ENCODE measurements at places on chromosomes 7 and 10. TPM values are rescaled to one million over a fixed set of nuclear protein-coding genes. Genes with fewer than 3 reads are reported as not detected.

The EGR2 gene
- total RNA-seq = 0.03 TPM

The FEZF1 gene
- total RNA-seq = not detected

The IL6 gene
- total RNA-seq = 0.28 TPM

The POLR2J gene
- 69.9 TPM for total RNA-seq

DNA sequence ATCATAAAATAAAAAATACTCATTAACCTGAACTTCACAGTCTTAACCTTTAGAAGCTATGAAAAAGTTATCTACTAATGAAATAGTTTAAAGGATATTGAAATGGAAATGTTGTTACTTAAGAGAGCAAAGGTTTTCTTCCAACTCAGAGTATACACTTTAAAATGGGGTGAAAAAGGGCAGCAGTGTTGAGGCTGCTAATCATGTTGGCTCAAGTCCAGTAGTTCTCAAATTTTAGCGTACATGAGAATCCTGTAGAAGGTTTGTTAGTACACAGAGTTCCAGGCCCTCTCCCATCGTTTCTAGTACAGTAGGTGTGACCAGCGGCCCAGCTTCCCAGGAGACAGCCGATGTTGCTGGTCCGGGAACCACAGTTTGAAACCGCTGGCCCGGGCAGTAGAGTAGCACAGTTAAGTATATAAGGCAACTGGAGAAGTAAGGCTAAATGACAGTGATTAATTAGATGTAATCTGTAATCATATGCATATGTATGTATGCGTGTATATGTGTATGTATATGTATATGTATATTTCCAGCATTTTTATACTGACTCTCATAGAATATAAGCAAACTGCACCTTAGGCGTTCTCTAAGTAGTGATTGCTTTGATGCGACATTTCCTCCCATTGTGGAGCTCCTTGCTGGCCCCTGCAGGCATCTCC lies 147.2 kb upstream of the PRR15 start:
- DNase-seq = no peak

DNA sequence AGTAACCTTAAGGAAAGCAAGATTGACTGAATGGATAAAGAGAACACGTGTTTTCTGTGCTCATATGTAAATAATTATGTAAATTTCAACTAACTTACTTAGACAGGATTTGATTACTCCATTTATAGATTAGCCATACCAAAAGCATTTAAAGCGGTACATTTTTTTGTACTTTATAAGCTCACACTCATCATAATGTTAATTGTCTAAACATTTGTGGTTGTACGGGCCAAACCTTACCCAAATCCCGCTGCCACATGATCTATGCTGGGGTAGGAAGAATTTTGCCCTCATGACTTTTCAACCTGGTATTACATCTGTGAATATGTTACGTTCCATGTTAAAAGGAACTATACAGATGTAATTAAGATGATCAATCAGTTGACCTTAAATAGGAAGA lies 29.1 kb downstream of the MKX start:
- no peak for DNase-seq

- DNase-seq = peak; percentile 34
These were observed 16.1 kb upstream of the IMPDH1 start for GRCh38 chr7:128425850-128426249.

GRCh38 chr10:43284341-43284910 lies 17.6 kb upstream of the RASGEF1A start:
- peak; percentile 29 for DNase-seq

DNA sequence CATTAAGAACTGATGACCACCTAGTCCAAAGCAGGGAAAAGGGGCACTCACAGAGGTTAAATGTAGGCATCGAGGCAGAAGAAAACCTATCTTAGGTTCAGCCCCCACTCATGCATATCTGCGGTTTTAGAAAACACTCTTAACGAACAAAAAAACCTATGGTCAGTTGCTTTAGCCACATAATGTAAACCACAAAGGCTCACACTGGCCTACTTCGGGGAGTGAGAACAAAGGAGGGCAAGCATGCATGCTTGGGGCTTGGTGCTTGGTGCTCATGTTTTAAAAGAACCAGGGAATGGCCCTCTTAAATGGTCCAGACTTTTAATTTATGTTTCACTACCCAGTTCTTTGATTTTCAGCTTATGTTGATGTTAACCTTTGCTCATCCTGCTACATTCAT lies 14.2 kb downstream of the INSYN2A start:
- no peak for DNase-seq

- no peak for DNase-seq
These were observed 247.7 kb upstream of the CNTNAP2 start for GRCh38 chr7:145868935-145869334.

GRCh38 chr10:51965451-51965850 lies 266.1 kb upstream of the CSTF2T start:
- no peak for DNase-seq

DNA sequence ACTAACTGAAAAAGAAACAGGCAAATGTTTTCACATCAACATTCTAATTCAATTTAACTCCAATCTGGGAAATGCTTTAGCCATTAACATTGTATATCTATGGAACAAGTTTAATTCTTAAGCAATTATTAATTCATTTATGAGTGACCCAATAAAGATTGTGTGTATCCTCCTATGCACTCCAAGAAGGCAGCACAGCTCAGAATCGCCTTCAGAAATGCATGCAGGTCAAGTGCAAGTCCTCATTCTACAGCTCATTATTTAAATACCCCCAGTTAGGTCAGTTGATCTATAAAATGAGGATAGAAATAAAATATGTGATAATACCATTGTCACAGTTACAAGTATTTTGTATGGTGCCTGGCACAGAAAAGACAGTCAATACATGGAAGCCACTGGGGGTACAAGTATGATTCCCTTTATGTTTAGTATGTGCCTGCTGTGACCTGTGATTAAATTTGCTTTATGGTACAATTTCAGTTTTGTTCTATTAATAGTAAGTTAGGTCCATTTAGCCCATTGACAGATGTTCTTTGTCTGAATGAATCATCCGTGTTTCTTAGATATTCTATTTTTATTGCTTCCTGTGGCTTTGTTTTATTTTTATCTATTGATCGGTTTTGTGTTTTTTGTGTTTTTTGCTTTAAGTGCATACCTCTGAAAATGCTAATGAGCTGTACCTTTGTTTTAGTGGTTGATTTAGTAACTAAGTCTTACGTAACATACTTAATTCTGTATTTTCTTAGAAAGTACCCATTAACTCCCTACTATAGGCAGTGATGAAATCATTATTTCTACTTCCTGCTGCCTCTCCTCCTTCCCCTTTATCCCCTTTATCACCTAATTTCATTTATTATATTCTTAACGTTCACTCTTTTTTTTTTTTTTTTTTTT lies 42.8 kb downstream of the CPXM2 start:
- DNase-seq = no peak

- no peak for DNase-seq
These were observed 218.4 kb downstream of the CHRM2 start for GRCh38 chr7:137086896-137087295.

- no peak for DNase-seq
These were observed 5.5 kb downstream of the GIMAP7 start for GRCh38 chr7:150520145-150520544.

- DNase-seq = no peak
These were observed 181.9 kb upstream of the PRSS58 start for GRCh38 chr7:142439739-142440138.

GRCh38 chr7:158246960-158247673 lies 340.5 kb downstream of the PTPRN2 start:
- no peak for DNase-seq

Data from foreskin keratinocyte (primary cell).